Astrocyte (in vitro differentiated cells and primary cell): ENCODE measurements at places on chromosomes 1 and 21. TPM values are rescaled to one million over a fixed set of nuclear protein-coding genes. Genes with fewer than 3 reads are reported as not detected.

DNASE2B gene
- total RNA-seq, result not detected in 2 replicates

- DNase-seq, result no peak
These were observed 11.5 kb downstream of the SLC45A1 start for GRCh38 chr1:8329439-8329838.

GRCh38 chr1:17873007-17873675 lies 118.0 kb downstream of the ACTL8 start:
- no peak for DNase-seq

FLG gene
- total RNA-seq, result 2.8 and 4.4 TPM in 2 replicates

CLDN17 gene
- total RNA-seq, result not detected in 2 replicates

- peak; percentile 10 for DNase-seq
These were observed 34.7 kb upstream of the EXOSC10 start for GRCh38 chr1:11134251-11134897.

SLC16A4 gene
- total RNA-seq, result 14.1 and 14.8 TPM in 2 replicates

PCP4 gene
- 0.68 TPM in 1 of 2 replicates, not detected in the other for total RNA-seq

GRCh38 chr1:25677193-25677773 lies 60.7 kb downstream of the MAN1C1 start:
- no peak for DNase-seq

CFAP141 gene
- not detected in 2 replicates for total RNA-seq

- DNase-seq, result no peak
These were observed 42.4 kb upstream of the KCNA3 start for GRCh38 chr1:110717179-110717578.

GRCh38 chr21:44871576-44872269 lies 1.8 kb downstream of the PTTG1IP start:
- DNase-seq, result peak; percentile 72

TNNI3K gene
- 0.45 TPM in 1 of 2 replicates, not detected in the other for total RNA-seq

KPRP gene
- not detected in 2 replicates for total RNA-seq

- peak; percentile 95 for DNase-seq
These were observed 26.5 kb downstream of the TRIM45 start for GRCh38 chr1:117094841-117095604.

DNA sequence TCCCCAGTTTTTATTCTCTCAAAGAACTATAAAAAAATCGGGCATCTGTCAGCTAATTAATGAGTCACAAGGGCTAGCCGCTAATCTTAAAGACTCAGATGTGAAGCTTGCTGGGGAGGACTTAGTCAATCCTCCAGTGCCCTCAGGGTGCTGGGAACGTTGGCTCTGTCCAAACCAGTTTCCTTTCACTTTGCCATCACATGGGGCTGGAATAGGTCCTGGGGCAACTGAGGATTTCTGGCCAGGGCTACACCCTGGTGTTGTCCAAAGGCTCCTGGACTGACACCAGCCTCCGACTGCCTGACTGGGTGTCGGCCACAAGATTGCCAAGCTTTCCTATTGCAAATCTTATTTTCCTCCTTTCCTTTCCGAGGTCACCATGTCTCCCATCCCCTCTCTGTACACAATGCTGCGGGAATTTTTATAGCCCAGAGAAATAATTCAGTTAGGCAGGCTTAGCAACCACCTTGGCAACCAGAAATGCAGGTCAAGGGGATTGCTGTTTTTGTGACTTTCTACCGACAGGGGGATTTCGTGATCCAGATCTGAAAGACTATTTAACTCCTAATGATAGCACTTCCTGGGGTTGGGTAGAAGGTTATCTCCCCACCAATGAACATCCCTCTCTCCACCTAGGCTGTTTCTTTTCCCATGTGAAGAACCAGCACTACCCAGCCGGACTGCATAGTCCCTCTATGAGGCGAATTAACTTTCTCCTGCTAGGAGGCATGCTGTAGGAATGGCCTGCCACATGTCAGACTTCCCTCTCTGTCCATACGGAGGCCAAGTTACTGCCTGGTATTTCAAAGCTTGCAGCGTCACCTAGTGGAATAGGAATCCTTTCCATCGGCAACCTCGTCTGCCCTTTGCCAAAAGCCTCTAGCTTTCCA lies 29.9 kb upstream of the CTBS start:
- DNase-seq, result peak; percentile 88

GRCh38 chr1:17439250-17440073 lies at the start of gene RCC2:
Gene RCC2 (minus strand): TSS chr1:17439677. CDS start chr1:17438514, 1,163 bp downstream.
- peak; percentile 61 for DNase-seq

DNA sequence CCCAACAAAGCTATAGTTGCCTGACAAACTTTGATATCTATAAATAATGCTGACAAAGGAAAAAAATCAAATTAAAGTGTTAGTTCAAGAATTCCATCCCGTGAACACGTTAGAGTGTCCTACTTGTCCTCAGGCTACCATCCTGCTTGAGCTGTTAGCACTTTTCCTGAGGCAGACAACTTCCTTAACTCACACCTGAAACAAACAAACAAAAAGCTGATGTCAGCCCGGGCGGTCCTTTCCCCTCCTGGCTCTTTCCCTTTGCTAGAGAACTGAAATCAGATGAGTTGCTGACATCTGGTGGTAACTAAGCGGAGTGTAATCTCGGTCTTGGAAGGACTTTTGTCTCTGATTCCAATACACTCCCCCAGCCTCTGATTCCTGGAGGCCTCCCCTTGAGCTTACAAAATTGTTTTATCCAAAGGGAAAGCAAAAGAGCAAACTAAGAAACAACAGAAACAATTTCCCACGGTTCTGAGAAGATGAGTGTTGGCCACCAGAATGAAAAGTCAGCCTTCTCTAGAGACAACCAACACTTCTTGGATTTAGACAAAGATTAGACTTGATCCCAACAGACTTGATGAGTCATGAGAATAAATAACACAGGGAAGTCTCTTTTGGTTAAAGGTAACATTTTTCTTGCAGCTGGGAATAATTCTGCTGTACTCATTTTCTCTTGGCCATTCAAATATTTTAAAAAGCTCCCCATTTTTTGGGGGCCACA lies 135.4 kb downstream of the PROX1 start:
- DNase-seq, result peak; percentile 55

DNA sequence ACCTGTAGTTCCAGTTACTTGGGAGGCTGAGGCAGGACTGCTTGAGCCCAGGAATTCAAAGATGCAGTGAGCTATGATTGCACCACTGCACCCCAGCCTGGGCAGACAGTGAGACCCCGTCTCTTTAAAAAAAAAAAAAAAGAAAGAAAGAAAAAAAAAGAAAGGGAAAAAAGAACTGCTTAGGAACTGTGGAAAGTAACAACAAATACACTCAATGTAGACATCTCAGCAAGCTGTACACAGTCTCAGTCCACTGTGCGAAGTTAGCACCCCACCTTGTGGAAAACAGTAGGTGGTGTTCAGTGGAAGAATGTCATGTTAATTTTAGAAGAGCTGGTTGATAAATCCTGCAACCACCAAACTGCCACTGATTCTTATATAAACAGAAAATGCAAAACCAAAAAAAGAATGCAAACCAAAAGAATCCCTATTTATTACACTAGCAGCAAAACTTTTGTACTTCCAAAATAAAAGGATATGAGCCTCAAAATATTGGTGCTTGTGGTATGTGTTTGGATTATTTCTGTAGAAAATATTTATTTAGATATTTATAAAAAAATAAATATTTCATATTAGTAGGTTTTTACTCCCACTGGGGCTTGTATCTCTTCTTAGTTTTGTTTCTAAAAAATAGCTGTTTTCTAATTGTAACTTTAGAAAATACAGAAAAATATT lies 31.1 kb downstream of the ALG14 start:
- DNase-seq, result peak; percentile 78

GRCh38 chr1:28437264-28437923 lies 67.9 kb downstream of the PHACTR4 start:
- peak; percentile 81 for DNase-seq

BARHL2 gene
- not detected in 2 replicates for total RNA-seq

DNA sequence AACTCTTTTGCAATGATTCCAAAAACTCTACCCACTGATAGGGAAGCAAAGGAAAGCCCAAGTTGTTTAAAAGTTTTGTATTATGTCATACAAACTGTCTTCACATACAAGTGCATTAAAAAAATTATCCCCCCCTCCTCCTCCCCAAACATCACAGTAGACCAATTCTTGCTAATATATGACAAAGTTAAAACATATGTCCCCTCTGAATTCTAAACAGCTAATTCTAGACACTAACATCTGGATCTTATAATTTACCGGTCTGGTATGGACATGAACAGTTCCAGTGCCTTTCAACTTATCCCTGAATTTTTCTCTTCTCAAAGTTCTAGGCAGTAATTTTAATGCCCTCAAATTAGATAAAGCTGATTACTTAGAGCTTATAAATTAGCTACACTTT lies 13.4 kb downstream of the RIT1 start:
- DNase-seq, result no peak
